Stimulated activated CD8-positive, alpha-beta memory T cell treated with anti-CD3 and anti-CD28 coated beads, Interleukin-4, amount 100 ng/mL, for 4 hours (primary cell): ENCODE measurements at places on chromosomes 16 and 17.

- no peak for DNase-seq
Observed at GRCh38 chr16:50303041-50303604, 36.8 kb downstream of the ADCY7 start.

GRCh38 chr16:50478773-50479149, 69.4 kb upstream of the NKD1 start:
- no peak for DNase-seq

- DNase-seq, result no peak
Observed at GRCh38 chr16:62821824-62822223, 785.6 kb upstream of the CDH8 start.

DNA sequence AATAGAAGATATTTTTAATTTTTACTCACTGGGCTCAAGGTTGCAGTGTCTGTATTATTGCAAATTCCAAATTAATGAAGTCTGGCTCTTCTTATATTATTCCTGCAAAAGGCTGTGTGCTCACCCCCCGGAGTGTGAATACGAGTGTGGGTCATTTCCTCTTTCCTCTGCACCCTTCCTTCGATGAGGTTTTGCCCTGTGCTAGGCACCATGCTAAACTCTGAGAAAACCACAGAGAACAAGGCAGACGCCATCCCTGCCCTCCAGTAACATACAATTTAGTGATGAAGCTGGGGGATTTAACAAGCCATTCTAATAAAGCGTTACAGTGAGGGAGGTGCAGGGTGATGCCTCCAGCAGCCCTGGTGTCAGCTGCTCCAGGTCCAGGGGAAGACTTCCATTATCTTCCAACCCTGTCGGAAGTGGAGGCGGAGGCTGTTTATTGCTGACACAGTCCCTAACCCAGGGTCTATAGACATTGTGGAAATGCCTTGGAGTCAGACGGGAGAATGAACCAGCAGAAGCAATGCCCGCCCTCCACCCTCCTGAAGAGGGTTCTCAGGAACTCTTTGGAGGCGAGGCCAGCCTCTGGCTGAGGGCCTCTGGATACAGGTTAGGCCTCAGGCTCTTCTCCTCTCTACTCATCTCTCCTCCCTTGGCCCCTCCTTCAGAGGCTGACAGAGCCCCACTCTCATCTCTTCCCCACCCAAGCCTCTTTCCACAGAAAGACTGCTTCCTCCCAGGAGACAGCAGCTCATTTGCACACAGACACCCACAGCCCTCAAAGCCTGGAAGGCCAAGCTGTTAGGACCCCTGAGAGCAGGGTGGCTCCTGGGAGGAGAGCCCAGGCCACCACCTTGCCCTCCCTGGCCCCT, 2.0 kb upstream of the ACE start:
- DNase-seq, result no peak

DNA sequence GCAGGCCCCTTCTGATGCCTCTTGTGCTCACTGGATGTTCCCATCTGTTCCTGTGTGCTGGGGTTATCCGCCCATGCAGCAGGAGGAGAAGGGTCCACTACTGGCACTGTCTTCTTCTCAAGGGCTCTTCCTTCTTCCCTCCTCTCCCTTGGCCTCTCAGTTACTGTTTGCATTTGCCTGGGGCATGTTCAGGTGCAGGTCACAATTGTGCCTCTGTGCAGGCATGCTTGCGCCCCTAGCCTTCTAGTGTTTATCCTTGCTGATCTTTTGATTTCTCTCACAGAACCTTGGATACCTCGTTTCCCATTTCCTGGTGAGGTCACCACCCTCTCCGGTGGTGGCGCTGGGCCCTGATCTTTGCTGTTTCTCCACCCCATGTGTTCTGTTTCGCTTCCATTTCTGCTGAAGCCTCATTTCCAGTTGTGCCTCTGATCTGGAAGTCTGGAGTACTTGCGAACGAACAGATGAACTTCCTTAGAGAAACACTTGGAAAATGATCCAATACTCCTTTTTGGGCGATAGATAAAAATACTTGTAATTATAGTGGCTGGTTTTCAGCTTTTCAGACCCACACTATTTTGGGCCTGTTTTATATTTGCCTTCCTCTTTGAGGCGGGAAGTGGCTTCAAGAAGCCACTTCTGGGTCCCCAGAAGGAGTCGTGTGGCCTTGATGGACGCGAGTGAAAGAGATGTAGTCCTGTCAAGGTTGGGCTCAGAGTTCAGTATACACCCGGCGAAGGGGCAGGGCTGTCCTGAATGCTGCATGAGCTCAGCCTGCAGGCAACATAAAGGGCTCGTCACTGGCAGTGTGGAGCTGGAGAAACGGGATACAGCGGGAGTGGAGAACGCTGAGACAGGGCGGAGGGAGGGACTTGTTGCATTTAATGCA, 312.9 kb downstream of the SNX29 start:
- no peak for DNase-seq

DNA sequence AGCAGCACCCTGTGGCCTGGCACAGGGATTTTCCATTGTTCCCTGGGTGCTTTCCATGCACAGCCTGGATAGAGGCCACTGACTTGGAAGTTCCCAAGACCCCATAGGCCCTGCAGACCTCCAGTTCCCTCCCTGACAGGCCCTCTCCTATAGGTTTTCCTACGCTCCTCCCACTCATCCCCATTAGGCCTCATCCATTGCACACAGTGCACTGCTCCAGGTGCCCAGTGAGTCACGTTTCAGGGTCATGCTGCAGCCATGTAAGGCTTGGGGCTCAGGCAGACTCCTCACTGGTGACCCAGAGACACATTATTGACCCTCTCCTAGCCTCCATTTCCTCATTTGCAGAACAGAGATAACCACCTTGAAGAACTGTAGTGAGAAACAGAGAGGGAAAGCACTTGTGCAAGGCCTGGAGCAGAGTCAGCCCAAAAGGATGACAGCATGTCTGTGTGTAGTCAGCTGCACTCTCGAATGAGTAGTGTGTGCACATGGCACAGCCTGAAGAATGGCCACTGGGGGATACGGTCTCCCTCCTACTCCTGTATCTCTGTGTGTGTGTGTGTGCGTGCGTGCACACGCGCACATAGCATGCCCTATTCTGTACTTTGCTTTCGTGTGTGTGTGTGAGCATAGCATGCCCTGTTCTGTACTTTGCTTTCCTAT, 26.8 kb downstream of the DRC3 start:
- no peak for DNase-seq

DNA sequence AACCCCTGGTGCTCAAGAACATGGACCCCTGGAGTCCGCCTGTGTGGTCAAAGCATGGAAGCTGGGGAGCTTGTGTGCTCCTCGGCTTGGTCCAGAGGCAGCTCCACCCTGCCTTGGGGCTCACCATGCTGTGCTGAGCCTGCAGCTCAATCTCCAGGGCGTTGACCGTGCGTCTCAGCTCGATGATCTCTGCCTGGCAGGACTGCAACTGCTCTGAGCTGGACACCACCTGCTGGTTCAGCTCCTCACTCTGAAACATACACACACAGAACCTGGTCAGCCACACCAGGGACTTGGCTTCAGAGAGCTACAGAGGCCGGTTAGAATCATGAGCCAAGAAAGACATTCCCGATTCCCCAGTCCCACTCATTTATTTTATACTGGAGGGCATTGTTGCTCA, 2.7 kb downstream of the KRT35 start:
- no peak for DNase-seq

- DNase-seq, result no peak
Observed at GRCh38 chr17:67017910-67018309, 26.4 kb upstream of the CACNG1 start.

DNA sequence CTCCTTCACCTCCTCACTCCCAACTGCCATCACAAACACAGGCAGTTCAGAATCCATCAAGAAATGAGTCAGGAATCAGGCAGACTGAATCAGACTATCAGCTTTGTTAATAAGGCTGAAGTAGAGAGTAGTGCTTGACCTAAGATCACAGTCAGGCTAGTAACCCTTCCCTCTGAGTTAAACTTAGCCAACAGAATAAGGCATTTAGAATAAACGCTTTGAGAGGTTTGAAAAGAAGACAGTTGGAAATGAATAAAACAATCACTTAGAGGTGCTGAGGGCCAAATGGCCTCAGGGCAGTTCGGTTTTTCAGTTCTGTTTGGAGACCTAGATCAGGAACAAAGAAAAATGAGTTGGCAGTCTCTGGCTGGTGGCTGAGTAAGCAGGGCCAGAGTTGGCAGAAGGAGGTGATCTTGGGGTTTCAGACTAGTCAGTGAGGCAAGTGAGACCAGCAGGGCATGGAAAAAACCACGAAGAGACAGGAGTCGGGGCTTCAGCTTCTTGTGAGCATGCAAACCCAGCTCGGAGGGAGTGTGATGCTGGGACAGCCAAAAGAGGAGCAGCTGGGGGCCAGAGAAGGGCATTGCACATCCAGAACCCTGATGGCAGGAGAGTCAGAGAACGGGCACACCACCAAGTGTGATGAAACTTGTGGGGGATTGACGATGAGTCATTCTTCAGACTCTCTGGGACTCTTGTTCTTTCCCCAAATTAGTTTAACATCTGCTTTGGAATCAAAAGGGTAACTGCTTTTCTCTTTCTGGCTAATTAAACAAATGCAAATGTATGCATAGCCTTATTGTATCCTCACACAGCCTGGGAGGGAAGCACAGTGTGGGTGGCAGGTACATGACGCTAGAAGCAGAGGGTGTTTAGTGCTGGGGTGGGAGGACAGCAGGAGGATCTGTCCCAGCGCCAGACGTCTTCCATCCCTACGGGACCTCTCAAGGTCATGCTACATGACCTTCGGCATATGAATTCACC, 54.8 kb downstream of the SPECC1 start:
- DNase-seq, result no peak

DNA sequence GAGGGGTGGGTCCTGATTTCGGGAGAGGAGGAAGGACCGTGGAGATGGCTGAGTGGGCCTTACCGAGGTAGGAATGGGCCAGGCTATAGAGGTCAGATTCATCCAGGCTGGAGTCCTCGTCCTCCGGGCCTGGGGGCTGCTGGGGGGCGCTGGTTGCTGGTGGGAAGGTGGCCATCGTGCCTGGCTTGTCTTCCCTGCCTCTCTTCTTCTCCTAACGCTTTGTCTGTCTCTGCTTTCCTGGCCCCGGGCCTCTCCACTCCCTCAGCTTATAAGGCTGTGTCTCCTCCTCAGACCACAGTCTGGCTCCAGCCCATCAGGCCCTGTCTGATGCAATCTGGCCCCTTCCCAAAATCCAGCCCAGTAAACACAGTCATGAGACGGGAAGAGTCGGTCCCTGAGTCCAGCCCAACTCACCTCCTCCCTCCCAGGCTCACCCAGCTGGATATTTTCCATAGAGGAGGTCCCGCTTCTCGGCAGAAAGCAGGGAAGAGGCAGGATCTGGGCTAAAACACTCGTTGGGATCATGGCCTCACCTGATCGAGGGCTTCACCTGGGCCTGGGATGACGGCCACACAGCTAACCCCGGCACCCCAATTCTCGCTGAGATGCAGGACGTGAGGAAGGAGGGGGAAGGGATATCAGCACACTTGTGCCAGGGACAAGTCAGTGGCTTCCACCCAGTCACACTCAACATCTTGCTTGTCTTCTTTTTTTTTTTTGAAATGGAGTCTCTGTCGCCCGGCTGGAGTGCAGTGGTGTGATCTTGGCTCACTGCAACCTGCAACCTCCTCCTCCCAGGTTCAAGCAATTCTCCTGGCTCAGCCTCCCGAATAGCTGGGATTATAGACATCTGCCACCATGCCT, at the start of gene NUPR1:
Gene NUPR1 (minus strand): TSS at position 242 of the 864 bp plus-strand sequence. CDS start 67 bp downstream, at position 175.
- no peak for DNase-seq

DNA sequence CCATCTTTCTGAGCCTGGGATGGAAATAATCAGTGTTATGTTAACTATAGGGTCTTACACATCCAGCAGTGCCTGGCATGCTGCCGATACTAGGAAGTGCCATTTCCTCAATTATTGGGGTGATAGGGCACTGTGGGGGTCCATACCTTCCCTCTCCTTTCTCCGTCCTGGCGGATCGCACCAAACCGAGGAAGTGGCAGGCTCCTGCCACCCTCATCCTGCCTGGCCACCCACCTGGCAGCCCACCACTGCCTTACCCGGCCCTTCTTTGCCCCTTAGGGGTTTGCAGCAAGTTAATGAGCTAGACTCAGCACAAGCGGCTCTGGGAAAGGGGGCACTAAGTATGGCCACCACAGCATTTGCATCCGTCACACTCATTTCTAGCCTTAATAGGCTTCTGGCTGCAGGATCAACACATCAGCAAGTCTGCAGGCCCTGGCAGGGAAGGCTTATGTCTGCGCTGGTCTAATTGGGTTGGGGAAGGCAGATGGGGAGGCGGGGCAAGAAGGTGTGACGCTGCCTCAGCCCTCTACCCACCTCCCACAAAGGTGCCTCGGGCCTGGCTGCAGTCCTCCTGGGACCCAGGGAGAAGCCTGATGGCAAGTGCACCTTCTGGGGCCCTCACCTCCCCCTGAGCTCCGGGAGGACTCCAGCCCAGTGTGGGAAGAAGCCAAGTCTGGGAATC, 28.6 kb downstream of the DCAKD start:
- no peak for DNase-seq

DNA sequence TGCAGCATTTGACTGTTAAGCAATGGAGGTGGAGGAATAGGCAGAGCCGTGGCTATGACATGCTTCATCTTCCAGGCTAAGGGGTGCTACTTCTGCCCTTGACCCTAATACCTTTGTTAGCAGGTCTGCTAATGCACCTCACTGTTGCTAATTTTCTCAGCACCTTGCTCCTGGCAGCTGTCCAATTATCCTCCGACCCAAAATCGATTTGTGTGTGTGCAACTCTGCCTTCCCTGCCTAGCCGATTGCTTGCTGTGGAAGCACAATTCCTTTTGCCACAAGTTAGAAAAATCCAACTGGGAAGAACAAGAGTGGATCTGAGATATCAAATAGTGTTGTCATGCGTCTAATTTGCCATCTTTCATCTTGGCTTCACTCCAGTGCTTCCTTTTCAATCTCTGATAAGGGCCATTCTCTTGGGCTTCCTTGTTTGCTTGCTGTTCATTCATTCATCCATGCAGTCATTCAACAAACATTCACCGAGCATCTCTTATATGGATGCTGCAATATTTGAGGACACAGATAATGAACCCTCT, 422.8 kb downstream of the RBFOX1 start:
- no peak for DNase-seq

GRCh38 chr17:15440347-15440746, 27.1 kb downstream of the CDRT4 start:
- DNase-seq, result no peak

- no peak for DNase-seq
Observed at GRCh38 chr17:78844301-78845005, 3.8 kb upstream of the USP36 start.

DNA sequence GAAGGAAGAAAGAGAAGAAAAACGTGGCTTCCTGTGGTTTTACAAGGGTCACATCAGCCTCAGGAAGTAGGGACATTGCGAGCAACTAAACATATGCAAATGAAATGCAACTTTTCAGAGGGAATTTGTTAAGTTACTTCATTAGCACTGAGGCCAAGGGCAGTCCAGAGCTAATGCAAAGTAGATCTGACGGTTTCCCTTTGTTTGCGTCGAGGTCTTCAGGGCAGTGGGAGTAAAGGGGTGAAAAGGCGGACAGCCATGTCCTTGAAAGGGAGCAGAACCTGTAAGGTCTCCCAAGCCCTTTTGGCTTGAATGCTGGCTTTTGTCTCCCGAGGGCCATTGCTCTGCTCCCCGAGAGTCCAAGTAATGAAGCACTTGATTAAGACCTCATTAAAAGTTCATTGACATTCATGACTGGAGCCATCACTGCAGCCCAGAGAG, 85.0 kb downstream of the PMP22 start:
- no peak for DNase-seq
